Left forelimb (tissue), 1 donor: ENCODE measurements at places on chromosomes 2 and 18.

- DNase-seq = no peak
Measured at GRCh38 chr18:56945171-56946083, 201.5 kb upstream of the BOD1L2 start.

DNA sequence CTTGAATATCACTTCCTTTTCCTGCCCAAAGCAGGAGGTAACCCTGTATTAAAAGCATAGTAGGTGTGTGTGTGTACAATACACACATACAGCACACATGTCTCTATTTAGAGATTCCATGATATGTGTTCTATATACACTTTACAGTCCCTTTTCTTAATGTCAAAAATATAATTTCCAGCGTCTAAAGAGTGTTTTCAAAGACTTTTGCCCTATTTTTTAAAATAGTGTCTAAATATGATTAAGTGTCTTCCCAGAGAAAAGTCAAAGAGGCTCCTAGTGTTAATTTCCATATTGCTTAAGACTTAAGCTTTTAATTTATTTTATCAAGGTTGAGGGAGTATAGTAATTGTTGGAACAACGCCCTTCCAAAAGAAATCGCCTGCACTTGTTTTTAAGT lies 420.3 kb upstream of the POU3F3 start:
- DNase-seq = no peak

GRCh38 chr2:148640767-148641166 lies 3.8 kb upstream of the EPC2 start:
- no peak for DNase-seq

DNA sequence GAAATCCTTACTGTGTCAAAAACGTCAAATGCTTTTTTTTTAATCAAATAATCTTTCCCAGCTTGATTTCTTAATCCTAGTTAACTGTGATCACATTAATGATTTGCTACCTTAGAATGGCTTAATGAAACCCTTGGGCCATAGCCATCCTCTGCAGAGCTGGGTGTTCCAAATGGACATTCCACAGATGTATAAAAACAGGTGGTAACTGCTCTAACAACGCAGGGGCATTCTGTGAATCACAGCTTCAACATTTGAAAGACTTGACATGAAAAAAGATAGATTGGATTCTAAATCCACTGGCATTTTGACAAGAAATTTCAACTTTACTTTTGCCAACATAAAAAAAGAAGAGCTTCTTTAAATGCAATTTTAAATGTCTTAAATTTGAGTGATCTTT lies 69.8 kb upstream of the RASGRP3 start:
- no peak for DNase-seq

- peak; percentile 73 for DNase-seq
Measured at GRCh38 chr18:21110713-21111345, 784 bp downstream of the ROCK1 start.

DNA sequence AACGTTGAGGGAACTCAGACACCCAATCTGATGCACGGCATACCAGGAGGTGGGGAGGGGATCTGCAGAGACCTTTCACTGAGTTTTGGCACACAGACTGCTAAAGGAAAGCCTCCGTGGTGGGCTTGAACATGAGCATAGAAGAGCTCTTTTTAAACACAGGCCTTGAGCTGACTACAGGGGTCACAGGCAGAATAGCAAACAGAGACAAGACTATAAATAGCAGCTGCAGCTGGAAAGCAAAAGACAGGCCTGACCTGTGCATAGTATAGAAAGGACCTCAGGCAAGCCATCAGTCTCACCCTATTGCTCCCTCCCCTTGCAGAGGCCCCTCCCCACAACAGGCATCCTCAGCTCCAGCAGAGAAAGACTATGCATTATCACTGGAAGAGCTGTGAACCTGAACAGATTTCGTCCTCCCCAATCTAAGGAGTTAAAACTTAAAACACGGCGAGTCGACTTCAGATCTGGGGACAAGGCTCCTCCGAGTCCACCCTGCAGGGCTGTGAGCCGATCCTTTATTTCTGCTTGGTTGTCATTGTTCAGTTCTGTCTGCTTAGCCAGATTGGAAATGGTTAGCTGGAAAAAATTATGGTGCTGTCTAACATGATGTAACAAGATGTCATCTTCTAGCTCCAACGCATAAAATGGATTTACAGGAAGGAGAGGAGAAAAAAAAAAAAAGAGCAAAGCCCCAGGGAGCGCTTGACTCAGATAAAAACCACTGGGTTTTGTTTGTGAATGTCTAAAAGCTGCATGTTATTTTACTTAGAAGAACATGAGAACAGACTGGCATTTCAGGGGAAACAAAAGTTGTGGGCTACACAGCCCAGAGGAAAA lies 25.2 kb upstream of the LCLAT1 start:
- DNase-seq = no peak

GRCh38 chr18:77967071-77967470 lies 717.4 kb downstream of the GALR1 start:
- no peak for DNase-seq

GRCh38 chr2:68588589-68588988 lies 54.8 kb upstream of the PROKR1 start:
- no peak for DNase-seq

- DNase-seq = no peak
Measured at GRCh38 chr2:157327200-157327599, 1.6 kb upstream of the ERMN start.

DNA sequence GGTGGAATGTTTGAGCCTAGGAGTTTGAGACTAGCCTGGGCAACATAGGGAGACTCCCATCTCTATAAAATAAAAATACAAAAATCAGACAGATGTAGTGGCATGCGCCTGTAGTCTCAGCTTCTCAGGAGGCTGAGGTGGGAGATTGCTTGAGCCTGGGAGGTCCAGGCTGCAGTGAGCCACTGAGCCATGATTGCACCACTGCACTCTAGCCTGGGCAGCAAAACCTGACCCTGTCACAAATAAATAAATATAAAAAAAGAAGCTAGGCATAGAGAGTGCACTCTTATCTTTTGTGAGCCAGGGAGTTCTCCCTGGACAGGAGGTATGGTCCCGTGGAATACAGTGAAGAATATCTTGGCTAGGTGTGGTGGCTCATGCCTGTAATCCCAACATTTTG lies 11.0 kb upstream of the KYNU start:
- DNase-seq = no peak

- no peak for DNase-seq
Measured at GRCh38 chr2:52341732-52342131, 1309.8 kb upstream of the NRXN1 start.

- peak; percentile 62 for DNase-seq
Measured at GRCh38 chr2:71896385-71897136, 251.1 kb downstream of the CYP26B1 start.

DNA sequence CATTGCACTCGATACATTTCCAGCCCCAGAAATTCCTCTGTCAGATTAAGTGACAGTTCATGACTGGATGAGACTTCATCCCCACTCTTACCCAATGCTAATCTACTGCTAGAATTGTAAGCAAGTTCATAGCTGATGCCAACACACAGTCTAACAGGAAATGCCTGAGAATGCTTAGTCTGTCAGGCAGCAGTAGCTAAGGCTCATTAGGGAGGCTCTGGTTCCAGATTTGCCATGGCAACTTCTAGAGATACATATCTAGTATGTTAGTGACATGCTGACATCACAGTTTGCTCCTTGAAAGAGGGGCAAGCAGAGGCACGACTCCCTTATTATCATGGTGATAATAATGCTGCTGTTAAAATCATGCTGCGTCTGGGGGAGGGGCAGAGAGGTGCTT lies 198.4 kb downstream of the RBM43 start:
- no peak for DNase-seq

DNA sequence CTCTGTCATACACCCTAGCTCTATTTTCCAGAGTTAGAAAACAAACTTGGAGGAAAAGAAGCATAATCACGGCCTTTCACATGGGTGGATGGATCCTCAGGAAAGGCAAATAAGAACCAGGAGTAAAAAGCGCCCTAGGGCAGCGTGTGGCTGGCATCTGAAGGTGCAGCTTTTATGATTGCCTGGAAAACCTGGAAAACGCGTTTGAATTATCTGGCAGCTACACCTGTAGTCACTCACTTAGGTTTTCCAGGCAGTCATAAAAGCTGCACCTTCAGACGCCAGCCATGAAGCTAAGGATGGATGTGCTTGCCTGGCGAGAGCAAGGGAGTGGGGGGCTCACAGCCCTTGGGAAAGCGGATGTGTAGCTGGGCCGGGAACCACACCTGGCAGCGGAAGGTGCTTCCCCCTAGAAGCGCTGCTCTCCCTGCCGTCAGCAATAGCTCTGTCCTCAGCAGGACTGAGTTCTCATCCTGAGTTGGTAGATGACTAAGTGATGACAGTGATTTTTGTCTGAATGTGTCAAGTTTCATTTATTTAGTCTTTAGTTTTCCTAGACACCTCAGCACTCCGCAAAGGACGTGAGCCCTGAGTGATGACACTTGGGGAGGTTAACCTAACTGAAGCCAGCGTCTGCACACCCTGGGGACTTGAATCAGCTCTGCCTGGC lies 82.0 kb downstream of the DCDC2C start:
- DNase-seq = no peak

DNA sequence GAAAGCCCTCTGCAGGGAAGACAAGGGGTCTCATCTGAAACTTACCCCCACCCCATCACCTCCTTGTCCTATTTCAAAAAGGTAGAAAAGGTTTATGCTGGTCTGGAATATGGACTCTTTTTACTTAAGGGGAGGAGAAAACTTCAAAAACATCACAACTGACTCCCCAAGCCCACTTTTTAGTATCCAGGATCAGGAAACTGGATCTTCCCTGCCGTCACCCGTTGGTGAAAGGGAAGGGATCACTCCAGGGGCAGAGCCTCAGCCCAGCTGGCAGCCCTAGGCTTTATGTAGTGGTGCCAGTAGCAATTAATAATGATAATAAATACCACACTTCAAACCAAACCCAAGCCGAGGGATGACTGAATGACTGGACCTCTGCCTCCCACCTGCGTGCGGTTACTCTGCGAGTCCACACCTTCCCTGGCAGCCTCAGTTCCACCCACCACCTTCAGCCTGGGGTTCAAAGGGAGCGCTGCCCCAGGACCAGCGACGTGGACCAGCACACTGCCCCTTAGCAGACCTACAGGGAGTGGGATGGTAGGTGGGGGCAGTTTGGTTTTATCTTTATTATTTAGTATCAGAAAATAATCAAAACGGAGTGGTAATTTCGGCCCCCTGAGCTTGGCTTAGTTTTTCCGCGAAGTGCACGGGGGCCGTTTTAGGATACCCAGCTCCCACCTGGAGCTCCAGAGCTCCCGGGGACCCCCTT lies 4.9 kb upstream of the GATA6 start:
- DNase-seq = no peak

DNA sequence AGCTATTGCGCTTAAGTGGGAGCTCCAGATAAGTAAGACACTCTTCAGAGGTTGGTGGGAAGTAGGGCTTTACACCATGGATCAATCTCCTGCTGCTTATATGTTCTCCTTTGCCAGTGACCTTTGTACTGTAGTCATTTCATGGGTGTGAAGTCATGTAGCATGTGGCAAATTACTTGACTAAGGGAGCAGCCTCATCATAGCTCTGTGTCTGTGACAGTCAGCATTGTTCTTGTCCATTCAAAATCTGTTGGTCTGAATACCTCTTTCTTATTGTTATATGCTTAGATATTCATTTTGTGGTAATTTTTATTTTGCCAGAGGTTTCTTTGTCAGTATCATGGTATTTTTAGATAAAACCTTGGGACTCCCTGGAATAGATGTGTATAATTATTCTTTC lies 18.2 kb downstream of the SLC4A1AP start:
- no peak for DNase-seq

DNA sequence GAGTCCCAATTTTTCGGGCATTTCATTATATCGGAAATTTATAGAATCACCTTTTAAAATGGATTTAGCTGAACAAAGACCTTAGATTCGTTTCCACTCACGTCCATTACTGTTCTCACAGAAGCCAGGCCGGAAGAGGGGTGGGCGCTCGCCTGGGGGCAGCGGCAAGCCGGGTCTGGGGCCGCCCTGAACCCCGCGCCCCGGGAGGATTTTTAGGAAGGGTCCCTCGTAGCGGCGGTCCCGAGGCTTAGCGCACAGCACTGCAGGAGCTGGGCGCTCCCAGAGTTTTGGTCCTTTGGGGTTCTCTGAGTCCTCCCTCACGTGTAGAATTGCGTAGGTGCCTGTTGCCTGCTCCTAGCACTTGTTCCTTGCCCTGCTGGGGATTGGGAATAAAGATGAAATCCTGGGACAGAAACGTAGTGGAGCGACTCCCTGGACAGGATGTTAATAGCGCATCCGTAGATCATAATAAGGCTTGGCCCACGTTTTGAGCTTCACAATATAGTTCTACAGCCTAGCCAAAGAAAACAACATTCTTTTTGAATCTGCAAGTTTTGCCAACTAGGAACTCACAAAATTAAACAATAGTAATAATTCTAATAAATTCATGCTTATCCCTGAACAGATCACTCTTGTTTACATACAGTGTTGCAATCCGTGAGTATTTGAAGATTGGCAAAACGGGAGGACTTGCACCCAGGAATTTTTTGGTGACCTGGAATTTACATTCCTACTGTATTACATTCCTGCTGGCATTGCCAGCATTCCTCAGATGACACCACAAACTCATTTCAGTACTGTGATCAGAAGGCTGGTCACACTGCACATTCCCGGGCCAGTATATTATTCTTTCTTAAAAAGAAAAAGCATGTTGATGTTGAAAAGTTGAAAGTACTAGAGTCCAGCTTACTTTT lies 875 bp downstream of the C18orf63 start:
- DNase-seq = no peak

DNA sequence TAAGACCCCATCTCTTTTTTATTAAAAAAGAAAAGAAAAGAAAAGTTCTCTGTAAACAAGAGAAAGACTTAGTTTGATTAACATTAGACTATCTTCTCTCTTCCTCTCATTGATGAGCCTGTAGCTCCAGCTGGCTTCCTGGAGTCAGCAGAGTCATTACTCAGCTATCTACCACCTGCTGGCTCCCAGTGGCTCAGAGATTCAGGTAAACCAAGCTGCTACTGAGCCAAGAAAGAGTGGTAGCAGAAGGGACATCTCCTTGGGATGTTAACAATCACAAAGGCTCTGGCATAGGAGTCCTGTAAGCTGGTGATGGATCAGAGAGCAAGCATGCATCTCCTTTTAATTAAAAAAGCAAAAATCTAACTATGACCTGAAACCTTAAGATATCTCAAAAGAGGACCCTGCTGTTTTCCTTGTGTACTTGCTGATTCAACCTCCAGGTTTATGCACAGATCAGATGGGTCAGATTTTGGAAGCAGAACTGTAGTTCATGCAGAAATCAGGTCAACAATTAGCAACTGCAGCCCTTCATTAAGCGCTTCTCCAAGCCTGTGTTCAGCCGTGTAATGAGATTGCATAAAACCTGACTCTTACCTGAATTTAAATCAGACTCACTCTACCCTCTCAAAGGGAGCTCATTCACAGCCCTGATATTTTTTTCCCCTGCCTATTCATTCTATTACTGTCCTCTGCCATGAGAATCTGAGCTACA lies 225.8 kb downstream of the RNF152 start:
- no peak for DNase-seq
